ENCODE measurements at places on chromosomes 1 and 21. TPM values are rescaled to one million over a fixed set of nuclear protein-coding genes. Genes with fewer than 3 reads are reported as not detected.

DNA sequence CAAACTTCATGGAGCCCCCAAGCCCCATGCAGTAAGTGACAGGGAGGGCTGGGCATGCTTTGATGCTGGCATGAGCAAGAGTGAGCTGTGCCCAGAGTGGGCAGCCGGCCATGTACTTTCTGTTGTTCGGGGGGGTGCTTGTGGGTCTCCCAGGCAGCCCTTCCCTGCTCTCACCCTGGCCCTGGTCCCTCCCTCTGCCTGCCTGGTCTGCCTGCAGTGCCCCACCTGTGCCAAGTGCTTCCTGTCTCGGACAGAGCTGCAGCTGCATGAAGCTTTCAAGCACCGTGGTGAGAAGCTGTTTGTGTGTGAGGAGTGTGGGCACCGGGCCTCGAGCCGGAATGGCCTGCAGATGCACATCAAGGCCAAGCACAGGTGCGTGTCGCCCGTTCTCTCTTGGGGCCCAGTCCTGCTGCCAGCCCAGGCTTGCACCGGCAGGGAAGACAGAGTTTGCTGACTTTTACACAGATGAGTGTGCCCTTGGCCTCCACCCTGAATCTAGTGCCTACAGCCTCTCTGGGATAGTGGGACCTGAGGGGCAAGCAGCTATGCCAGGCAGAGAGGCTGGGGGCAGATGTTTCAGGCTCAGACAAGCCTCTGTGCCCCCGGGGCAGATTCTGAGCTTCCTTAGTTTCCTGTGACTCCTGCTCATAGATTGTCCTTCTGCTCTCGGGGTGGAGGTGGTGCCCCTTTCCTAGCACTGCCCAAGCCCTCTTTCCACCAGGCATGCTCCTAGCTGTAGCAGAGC is 7.6 kb downstream of the ZBTB48 start:
- peak overlapping the region; percentile 46 for H3K27ac ChIP-seq
- peaks cover 45% of the 10 kb centered on the region for H3K36me3 ChIP-seq
- H3K27me3 ChIP-seq = no peaks in the 10 kb centered on the region

- H3K27me3 ChIP-seq = peaks cover 2% of the 10 kb centered on the region
- H3K27ac ChIP-seq = no peak overlapping the region
- no peaks in the 10 kb centered on the region for H3K4me1 ChIP-seq
- DNase-seq = no peak
- no peaks in the 10 kb centered on the region for H3K36me3 ChIP-seq
Measured at GRCh38 chr1:25088946-25089345, 143.4 kb downstream of the SYF2 start.

- no peak for DNase-seq
- H3K36me3 ChIP-seq = no peaks in the 10 kb centered on the region
- no peaks in the 10 kb centered on the region for H3K27me3 ChIP-seq
- H3K4me1 ChIP-seq = peaks cover 41% of the 10 kb centered on the region
Measured at GRCh38 chr1:203526572-203526971, 32.6 kb downstream of the OPTC start.

NCF2 gene
- 26.8 TPM for total RNA-seq

GRCh38 chr21:39913706-39914305 is 46.6 kb downstream of the PCP4 start:
- H3K27ac ChIP-seq = no peak overlapping the region
- DNase-seq = no peak
- no peaks in the 10 kb centered on the region for H3K36me3 ChIP-seq
- no peaks in the 10 kb centered on the region for H3K4me1 ChIP-seq
- no peak overlapping the region for H3K4me3 ChIP-seq

DNA sequence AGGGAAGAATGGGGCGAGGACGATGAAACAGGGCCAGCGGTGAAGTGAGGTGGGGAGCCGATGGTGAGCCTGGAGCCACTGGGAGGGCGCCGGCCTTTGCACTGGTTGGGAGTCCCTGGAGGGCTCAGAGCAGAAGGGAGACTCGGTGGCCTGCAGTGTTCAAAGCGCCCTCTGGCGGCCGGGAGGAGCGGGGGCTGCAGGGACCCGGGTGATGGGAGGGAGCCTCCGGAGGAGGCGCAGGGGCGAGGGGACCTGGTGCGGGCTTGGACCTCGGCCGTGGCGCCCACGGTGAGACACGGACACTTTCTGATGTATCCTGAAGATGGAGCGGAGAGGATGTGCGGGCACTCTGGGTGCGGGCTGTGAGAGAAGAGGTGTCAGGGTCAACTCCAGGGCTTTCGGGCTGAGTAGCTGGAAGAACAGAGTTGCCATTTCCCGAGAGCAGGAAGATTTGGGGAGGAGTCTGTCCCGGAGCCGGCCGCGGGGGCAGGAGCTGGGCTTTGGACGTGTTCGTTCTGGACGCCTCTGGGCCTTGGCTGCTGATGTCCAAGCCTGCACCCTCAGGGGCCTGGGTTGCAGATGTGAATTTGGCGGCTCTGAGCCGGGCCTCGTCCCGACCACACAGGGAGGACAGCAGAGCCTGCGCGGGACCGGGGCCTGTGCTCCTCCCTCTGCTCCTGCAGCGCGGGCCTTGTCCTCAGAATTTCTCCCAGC is 29.7 kb downstream of the HEYL start:
- peak overlapping the region; percentile 21 for H3K4me3 ChIP-seq
- H3K27me3 ChIP-seq = peaks cover 4% of the 10 kb centered on the region
- peaks cover 14% of the 10 kb centered on the region for H3K4me1 ChIP-seq
- no peak for DNase-seq
- H3K36me3 ChIP-seq = no peaks in the 10 kb centered on the region

All from suprapubic skin (tissue), 4 donors.